ENCODE measurements at places on chromosomes 3 and 15. TPM values are rescaled to one million over a fixed set of nuclear protein-coding genes. Genes with fewer than 3 reads are reported as not detected.

Gene SCN10A
- total RNA-seq, result not detected

Gene ULK3
- 15.9 TPM for total RNA-seq

Gene ZNF620
- 5.6 TPM for total RNA-seq

Gene DPH3
- 16.4 TPM for total RNA-seq

Gene RAB43
- 95.2 TPM for total RNA-seq

Measured in dermis microvascular lymphatic vessel endothelial cell (primary cell).